Activated gamma-delta T cell treated with Interleukin-2 at 50 U/mL for 16 hours (primary cell): ENCODE measurements at places on chromosomes 3 and 15.

DNA sequence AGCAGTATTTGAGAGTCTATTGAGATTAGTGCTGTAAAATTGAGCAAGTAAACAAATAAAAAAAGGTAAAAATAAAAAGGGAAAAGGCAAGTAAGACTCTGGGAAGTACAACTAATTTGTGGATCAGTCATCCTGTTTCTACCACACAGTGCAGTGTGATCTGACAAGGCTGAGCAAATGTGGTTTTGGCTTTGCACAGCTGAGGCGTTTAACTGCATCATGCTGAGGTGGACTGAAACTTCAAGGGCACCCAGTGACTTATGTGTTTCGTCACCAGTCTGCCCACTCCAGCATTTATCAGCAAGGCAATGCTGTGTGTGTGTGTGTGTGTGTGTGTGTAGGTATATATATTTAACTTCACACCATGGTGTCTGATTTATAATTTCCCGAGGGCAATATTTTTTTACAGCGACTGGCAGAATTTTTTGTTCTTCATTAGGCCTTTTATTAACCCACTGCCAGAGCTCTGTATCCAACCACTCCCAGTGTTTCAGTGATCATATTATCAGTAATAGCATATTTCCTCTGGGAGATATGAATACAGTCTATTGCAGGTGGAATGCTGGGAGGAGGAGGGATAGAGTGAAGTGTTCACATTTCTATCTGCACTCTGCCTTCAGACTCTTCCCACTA is 131.5 kb upstream of the SATB1 start:
- peak; percentile 18 for DNase-seq

DNA sequence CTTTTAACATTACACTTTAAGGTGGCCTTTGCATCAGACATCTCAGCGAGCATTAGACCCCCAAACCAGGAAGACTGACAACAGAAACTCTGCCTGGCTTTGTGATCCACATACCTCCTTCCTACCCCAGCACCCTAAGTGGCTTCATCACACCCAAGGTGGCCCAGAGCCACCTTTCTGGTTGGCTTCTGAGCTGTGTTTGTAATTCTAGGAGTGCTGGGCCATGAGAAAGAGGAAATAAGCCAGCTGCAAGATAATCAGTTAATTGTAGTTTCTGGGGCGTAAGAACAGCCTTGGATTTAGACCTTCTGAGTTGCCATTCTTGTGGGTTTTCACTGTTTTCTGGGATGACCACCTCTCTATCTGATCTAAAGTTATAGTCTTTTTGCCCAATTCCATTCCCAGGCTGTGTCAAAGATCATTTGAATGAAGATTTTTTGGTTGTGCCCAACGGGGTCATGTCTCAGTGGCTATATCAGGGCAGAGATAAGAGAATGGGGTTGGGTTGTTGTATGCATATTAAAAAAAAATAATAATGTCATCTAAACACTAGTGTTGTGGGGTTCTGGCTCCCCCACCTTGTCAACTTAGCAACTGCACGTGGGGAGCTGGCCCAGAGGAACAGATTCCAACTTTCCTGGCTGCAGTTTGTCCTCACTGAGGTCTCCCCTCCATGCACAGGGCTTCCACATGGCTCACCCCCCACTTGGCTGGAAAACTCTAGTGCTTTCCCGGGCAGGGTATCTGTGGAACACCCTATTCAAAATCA is 234.8 kb upstream of the WNT5A start:
- DNase-seq, result no peak

GRCh38 chr15:34360298-34360697 is 6.7 kb downstream of the LPCAT4 start:
- DNase-seq, result no peak

DNA sequence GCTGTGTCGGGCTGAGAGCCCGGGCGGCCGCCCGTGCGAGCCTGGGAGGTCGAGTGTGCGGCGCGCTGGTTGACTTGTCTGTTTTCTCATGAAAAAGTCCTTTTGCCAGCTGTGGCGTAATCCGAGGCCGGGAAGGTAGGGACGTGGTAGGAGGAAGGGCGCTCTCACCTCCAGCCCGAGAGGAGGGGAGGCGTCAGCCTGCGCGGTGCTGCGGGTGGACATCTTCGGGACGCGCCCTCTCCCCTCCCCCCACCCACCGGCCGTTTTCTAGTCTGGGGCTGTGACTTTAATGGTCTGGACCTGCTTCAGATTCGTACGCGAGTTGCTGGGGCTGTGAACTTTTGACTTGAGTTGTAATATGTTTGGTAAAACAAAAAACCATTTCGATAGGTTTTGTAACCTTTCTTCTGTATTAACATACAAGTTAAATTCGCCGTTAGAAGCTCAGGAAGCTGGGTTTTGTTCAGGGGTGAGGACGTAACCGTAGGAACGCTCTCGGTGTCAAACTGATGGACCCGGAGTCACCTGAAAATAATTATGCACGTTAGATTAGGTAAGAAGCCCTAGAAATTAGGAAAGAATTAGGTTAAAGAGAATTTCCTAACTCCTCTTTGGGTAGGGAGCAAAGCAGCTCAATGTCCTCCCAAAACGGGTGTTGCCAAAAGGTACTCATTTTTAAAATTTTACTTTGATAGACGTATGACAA is 762 bp downstream of the NCK1 start:
- peak; percentile 29 for DNase-seq

DNA sequence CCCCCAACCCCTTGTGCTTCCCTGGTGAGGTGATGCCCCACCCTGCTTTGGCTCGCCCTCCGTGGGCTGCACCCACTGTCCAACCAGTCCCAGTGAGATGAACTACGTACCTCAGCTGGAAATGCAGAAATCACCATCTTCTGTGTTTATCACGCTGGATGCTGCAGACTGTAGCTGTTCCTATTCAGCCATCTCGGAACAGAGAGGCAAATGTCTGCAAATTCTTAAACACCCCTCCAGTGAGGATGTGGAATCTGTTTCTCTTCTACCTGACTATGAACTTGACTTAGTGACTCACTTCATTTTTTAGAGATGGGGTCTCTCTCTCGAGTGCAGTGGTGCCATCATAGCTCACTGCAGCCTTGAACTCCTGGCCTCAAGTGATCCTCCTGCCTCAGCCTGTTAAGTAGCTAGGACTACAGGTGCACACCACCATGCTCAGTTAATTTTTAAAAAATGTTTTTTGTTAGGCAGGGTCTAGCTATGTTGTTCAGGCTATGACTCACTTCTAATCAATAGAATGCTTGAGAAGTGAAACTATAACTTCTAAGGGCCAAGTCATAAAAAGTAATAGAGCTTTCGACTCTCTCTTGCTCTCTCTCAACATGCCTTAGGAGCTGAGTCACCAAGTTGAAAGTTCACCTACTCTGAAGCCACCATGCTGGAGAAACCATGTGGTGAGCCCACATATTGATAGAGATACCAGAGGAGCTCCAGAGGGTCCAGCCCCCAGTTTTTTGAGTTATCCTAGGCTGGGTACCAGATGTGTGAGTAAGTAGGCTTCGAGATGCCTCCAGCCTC is 11.5 kb upstream of the PARP14 start:
- DNase-seq, result no peak

DNA sequence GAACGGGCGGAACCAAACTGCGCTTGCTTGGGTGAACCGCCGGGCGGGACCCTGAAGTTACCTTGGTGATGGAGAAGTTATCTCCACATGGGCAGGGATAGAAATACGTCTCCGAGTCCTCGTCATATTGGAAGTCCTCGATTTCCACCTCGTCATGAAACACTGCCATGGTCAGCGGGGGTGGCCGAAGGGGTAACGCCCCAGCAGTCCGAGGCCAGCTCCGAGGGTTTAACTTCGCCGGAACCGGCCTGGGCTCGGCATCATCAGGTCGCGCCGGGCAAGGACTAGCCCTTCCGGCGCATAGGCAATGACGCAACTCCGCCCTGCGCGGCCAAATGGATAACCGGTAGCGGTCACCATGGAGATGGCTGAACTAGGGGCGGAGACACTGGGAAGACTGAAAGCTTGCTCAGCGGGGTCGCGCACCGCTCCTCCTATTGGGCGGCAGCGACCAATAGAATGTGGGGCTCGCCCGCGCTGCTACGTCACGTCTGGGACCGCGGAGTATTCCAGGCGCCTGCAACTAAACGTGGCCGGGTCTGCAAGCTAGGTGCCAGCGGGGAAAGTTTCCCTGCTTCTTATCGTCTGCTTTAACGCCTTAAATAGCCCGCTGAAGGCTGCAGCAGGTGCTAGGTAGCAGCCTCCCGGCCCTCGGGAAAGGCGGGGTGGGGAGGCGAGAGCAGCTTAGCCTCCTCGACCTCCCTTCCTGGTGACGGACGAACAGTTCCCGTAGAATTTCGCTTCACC is at the start of the genes DPH3 and OXNAD1:
TSS of gene DPH3 (minus strand) at position 236 of the 747 bp plus-strand sequence. CDS start at position 169, 67 bp downstream.
TSS of gene OXNAD1 (plus strand) at position 505 of the 747 bp plus-strand sequence. CDS start 5,741 bp downstream, outside the sequence.
- DNase-seq, result peak; percentile 99

- DNase-seq, result no peak
Observed at GRCh38 chr3:166637984-166638530, 742.0 kb downstream of the ZBBX start.

DNA sequence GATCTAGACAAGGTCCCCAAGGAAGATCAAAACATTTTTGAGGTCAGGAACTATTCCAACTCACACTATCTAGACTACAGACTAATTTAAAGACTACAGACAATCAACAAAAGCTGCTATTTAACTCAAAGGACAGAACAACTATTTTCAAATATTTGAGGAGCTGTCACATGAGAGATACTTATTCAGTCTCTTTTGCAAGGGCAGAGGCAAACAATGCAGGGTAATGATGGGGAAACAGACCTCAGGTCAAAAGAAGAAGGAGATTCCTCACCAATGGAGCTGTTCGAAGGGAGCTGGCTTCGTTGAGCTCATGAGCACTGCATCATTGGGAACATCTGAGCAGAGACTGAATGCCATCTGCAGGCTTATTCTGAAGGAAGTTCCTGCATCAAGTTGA is 231.9 kb downstream of the DTWD1 start:
- DNase-seq, result no peak

DNA sequence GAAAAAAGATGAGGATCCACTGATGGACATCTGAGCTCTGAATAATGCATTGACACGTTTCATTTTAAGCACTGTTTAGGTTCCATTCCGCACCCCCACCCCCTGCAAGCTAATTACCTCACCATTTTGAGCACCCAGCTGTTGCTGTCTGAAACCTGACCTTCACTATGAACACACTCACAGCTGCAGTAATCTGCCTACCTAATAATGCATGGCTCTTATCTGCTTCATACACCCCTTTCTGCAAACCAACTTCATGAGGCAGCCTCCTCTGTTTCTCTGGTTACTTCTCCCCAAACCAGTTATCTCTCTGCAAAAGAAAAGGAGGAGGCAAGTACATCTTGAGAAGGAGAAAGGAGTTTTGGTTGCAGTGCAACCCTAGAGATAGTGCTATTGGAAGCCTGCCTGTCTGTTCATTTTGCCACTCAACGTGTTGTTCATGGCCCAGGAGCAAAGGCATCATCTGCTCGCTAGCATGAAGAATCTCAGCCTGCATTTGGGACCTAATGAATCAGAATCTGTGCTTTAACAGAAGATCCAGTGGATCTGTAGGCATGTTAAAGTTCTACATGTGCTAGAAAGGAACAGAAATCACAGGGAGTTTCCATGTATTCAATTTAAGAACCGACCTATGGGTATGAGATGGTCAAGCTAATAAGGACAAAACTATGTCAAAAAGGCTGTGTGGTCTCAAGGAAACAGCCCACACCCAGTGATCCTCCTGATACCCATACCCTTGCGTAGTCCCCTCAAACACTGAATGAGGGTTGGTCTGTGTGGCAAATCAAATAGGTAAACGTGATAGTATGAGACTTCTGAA is 87.2 kb downstream of the MB21D2 start:
- DNase-seq, result no peak

DNA sequence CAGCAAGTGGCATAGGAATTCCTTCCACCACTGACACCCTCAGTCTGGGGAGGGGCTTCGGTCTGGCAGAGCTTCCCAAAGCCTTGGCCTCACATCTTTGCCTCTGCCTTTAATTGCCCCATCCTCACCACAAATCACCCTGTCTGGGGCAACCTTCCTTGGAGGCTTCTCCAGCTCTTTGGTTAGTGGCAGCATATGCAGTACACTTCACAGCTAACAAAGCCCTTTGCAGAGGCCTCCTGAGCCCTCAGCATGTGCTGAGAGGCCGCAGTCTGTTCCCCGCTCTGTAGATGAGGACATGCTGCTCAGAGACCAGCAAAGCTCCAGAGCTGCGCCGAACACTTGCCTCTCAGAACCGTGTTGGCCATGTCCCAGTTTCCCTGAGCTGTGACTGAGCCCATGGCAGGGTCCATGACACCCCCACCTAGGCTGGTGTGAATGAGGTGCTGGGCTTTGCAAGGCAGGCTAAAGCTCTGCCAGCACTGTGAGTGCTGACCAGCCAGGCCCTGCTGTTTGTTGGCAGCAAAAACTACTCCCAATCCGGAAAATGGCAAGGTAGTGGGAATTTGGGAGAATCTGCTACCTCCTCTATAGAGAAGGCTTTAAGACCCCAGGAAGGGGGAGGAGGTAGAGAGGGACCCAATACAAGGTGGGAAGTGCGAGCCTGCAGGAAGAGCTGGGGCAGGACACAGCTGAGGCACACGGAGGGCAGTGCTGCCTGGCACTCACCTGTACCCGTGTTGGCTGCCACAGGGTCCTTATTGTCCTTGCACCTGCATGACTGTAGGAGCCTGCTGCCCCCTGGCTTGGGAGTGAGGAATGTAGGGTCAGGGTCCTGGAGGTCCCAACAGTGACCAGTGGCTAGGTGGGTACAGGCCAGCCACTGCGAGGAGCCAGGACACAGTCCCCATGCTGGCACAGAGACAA is 8.4 kb upstream of the KLF15 start:
- DNase-seq, result no peak

GRCh38 chr3:154794391-154794790 is 285.7 kb upstream of the MME start:
- DNase-seq, result no peak

DNA sequence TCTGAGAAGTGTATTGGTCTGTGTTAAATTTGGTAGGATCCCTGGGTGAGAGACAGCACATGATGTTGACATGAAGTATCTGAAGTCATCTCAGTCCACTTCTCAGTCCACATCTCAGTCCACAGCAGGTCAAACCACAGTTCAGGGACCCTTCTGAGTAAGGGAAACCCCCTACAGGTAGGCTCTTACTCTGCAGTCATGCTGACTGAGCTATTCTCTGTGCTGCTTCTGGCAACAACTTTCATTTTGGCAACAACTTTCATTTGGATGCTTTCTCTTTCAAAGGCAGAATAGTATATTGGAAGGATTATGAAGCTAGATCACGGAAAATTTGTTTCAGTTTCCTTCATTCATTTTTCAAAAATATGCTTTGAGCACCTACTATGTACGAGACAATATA is 178.2 kb upstream of the GOLIM4 start:
- no peak for DNase-seq

GRCh38 chr3:46488735-46489361 is 8.9 kb upstream of the RTP3 start:
- peak; percentile 96 for DNase-seq
